ENCODE measurements at places on chromosomes 5 and 9. TPM values are rescaled to one million over a fixed set of nuclear protein-coding genes. Genes with fewer than 3 reads are reported as not detected.

Gene MED27
- total RNA-seq: 28.4 TPM

Gene TMEM252
- total RNA-seq: not detected

Gene ADGRV1
- 1.0 TPM for total RNA-seq

Gene SNCB
- total RNA-seq: not detected

Gene MSX2
- total RNA-seq: not detected

Gene PALM2AKAP2
- 2.1 TPM for total RNA-seq

Gene ZCCHC10
- total RNA-seq: 8.3 TPM

Gene TTC1
- 68.5 TPM for total RNA-seq

Gene CCDC171
- total RNA-seq: 2.4 TPM

DNA sequence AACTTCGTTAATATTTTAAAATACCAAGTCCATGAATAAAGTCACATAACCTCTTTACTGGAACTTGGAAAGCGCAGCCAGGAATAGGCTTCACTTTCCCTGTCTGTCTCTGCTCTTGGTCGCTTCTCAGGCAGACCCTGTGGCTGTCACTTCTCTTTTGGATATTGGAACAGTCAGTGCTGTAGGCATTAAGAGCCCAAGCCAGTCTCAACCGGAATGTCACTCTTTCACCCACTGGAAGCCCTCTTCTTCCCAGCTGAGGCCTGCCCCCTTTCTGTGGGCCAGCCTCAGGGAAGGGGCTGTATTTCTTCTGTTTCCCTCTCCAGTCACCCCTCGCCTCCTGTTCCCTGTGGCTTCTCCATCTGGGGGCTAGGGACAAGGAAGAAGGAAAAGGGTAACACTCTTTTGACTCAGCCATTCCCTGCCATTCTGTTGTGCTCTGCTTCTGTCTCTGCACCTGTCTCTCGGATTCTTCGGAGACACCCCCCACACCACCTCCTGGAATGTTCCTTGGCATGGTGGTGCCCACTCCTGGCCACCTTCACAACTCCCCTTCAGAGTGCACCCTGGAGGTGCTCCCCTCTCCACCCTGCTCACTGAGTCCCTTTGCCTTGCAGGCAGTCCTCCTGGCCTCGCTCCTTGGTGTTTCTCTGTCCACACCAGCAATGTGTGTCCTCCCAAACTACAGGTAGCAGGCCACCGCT, 103.4 kb downstream of the TRIO start:
- no peak for DNase-seq

GRCh38 chr9:86202338-86202882, 57.0 kb downstream of the C9orf153 start:
- DNase-seq: peak; percentile 52

GRCh38 chr9:120443489-120443888, 136.5 kb downstream of the CDK5RAP2 start:
- no peak for DNase-seq

DNA sequence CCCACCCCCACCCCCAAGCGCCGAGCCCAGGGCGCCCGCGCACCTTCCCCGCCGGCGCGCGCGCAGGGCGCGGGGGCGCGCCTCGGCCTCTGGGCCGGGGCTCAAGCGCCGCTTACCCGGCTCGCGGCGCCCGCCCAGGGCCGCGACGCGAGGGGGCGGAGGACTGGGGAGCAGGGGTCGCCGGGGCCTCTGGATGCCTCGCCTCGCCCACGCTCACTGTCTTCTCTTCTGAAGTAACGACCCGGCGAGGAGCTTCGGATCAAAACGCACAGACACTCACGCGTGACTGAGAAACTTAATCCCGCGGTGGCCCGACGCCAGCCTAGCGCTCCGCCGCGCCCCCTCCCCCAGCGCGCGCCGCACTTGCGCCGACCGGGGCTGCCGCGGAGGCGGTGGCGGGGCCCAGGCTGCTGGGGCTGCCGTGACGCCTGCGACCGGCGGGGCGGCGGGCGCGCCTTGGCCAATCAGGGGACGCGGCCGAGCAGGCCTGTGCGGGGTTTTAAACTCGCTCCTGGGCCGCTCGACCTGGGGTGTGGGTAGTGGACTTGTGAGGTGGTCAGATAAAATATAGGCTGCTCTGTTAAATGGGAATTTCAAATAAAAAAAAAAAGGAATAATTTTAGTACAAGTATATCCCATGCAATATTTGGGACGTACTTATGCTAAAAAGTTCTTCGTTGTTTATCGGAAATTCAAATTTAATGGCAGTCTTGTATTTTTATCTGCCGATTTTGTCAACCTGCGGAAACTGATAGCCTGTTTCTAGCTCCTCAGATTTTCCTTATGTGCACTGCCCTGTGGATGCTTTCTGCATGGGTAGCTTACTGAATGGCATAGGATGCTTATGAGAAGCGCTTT, at the start of gene MPDZ:
Gene MPDZ, minus strand, starts transcription at position 409 of the 858 bp plus-strand sequence. CDS start 29,377 bp downstream, outside the sequence.
- no peak for DNase-seq
